CD8-positive, alpha-beta memory T cell (primary cell): ENCODE measurements at places on chromosomes 1 and 21.

GRCh38 chr1:87249803-87250202 lies 78.9 kb upstream of the LMO4 start:
- DNase-seq: no peak

DNA sequence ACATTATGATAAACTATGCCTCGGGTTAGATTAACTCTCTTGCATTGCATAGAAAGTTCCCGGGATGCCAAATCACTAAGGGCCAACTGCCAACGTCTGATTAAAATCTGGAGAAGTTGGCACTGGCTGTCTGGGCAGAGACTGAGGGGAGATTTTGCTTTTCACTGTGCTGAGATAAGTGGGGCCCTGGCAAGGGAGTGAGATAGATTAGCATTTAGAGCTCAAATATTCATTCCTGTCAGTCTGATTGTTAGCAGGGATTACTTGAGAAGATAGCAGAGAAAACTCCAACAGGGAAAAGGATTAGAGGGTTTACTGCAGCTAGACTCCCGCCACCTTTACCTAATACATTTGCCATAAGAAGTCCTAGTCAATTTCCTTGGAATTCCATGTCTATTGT lies 714.1 kb upstream of the CHRM3 start:
- no peak for DNase-seq

- DNase-seq: peak; percentile 41
These were observed 25.4 kb downstream of the SLC19A2 start for GRCh38 chr1:169460191-169460833.

GRCh38 chr21:40051801-40052200 lies 184.6 kb downstream of the PCP4 start:
- DNase-seq: no peak

- DNase-seq: no peak
These were observed 98.5 kb upstream of the NGF start for GRCh38 chr1:115436596-115436995.

DNA sequence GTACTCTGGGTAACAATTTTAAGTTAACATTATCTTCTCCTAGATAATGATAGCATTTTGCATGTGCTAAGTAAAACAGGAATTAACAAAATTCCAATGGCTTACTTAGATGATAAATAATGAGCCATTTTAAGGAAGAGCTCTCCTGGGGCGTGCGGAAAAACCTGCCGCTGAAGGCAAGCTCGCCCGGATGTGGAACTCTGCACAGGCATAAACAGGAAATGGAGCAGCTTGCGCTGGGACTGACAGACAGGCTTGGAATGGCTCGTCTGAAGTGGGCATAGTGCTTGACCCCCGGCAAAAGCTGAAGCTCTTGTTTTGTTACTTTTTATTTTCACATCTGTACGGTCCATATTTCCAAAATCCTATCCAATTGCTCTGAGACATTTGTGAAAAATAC lies 169.2 kb downstream of the ZNF281 start:
- no peak for DNase-seq
